ENCODE measurements at places on chromosomes 2 and 18. TPM values are rescaled to one million over a fixed set of nuclear protein-coding genes. Genes with fewer than 3 reads are reported as not detected.

LRP1B gene
- 0.13 TPM for total RNA-seq

GCKR gene
- 0.13 TPM for total RNA-seq

TOGARAM2 gene
- total RNA-seq, result 0.13 TPM

GRCh38 chr2:180876506-180876905 is 103.9 kb upstream of the UBE2E3 start:
- DNase-seq, result no peak

DNA sequence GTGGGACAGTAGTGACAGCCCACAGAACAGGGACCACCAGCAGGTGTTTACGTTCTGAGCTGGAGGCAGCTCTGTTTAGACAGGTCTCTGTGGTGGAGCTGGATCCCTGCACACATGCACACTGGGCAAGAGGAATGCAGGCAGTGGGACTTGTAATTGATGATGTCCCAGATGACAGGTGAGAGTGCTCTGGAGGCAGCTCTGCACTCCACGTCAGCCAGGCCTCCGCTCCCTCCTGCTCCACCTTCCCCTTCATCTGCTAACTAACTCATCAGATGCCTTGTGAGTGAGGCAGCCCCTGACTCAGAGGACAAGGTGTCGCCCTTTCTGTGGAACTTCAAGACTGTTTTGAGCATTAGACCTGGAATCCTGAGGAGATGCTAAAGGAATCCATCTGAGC is 53.2 kb downstream of the SH3YL1 start:
- no peak for DNase-seq

DNA sequence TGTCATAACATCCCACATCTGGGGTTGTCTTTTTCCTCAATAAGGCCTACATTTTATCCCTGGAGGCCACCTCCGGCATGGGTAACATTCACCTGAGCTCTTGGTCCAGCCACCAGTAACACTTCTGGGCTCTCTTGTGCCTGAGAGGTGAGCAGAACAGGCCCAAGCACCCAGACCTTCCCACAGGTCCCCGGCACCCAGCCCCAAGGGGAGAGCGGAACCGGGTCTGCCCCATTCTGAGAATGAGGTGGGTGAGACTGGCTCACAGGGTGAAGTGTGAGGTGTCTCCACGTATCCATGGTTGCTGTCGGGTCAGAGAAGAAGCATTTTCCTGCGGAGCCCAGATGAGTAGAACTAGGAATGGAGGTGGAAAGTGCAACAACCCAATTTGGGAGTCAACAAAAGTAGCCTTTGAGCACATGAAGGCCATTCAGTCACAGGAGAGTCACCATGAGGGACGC is 496.7 kb upstream of the MYT1L start:
- DNase-seq, result no peak

DNA sequence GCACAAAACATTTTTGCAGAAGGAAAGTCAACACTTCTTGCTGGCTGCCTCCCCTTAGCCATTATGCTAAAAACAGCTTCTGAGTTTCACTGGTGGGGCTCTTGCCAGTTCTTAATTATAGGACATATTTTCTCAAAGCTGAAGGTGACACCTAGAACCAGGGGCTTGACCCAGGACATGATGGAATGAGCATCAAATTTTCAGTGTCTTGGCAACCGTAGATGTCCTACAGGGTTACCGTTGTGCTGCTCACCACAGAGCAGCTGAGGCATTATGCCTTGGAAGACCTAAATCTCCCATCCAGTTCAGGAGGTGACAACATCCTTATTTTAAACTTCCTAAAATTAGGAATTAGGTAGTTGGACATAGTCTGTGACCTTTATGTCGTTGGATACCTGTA is 46.7 kb downstream of the TMEM185B start:
- DNase-seq, result no peak

DNA sequence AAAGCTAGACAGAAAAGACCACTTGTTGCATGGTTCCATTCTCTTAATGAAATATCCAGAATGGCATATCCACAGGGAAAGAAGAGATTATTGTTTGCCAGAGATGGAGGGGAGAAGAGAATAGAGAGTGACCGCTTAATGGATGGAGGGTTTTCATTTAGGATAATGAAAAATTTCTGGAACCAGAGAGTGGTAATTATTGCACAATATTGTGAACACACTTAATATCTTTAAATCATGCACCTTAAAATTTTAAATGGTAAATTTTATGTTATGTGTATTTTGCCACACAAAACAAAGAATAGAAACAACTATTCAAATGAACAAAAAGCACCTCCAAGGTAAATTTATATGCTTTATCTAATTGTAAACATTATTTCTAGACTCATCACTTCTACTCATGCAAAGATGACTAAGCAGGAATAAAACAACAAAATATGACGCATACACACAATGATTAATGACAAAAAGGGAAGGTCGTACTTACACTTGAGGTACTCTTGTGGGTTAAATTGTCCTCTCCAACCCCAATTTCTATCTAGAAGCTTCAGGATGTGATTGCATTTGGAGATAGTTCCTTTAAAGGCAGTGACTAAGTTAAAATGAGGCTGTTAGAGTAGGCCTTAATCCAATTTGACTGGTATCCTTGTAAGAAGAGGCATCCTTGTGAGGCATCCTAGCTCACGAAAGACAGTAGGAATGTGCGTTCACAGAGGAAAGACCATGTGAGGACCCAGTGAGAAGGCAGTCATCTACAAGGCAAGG is 18.7 kb upstream of the DHRS9 start:
- peak; percentile 5 for DNase-seq

DNA sequence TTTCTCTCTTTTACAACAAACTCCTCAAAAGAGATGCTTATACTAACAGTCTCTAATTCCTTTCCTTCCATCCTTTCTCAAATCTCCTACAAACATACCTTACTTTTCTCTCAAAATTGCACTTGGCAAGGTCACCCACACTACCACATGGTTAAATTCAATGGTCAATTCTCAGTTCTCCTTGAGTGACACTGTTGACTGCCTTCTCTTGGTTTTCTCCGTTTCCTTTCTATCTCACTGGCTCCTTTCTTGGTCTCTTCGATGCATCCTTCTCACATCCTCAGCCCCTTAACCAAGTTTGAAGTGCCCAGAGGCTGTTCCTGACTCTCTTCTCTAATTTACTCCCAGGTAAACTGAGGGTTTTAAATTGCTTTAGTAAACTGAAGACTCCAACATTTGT is 12.5 kb downstream of the C1D start:
- no peak for DNase-seq

All from dermis microvascular lymphatic vessel endothelial cell (primary cell).